Left lung (tissue), 14 donors: ENCODE measurements at places on chromosomes 2 and 18. TPM values are rescaled to one million over a fixed set of nuclear protein-coding genes. Genes with fewer than 3 reads are reported as not detected.

DNA sequence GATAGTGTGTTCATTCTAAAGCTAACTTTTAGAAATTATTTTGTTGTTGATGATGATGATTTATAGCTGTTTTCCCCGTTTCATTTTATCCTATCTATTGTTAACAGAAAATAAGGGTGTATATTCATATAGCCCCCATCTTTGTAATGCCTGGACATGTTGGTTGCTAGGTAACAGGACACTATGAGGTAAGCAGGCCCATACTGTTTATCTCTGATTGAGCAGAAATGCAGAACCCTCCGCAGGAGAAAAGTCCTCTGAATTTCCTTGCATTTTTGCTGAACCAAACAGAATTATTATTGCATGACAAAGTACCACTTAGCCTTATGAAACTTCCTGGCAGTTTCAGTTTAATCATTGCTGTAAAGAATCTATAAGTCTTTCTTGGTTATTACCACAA is 339.4 kb downstream of the DCC start:
- H3K36me3 ChIP-seq = no peaks in the 10 kb centered on the region
- H3K4me3 ChIP-seq = no peak overlapping the region
- no peaks in the 10 kb centered on the region for H3K4me1 ChIP-seq
- no peak overlapping the region for H3K27ac ChIP-seq
- no peaks in the 10 kb centered on the region for H3K27me3 ChIP-seq
- no peak for DNase-seq

CABYR gene
- total RNA-seq = 1.1 TPM

EVX2 gene
- total RNA-seq = not detected

- H3K36me3 ChIP-seq = no peaks in the 10 kb centered on the region
- no peak overlapping the region for H3K27ac ChIP-seq
- no peaks in the 10 kb centered on the region for H3K27me3 ChIP-seq
- DNase-seq = peak; percentile 48
- H3K4me3 ChIP-seq = no peak overlapping the region
- no peaks in the 10 kb centered on the region for H3K4me1 ChIP-seq
Measured at GRCh38 chr18:4106407-4107033, 348.6 kb downstream of the DLGAP1 start.

TBR1 gene
- total RNA-seq = not detected

GRCh38 chr18:70501358-70501757 is 212.5 kb downstream of the SOCS6 start:
- no peaks in the 10 kb centered on the region for H3K27me3 ChIP-seq
- H3K27ac ChIP-seq = no peak overlapping the region
- H3K4me3 ChIP-seq = no peak overlapping the region

CNDP2 gene
- 301 TPM for total RNA-seq

- H3K27ac ChIP-seq = no peak overlapping the region
- H3K27me3 ChIP-seq = no peaks in the 10 kb centered on the region
- no peak for DNase-seq
- no peaks in the 10 kb centered on the region for H3K36me3 ChIP-seq
Measured at GRCh38 chr2:144963031-144963430, 443.1 kb upstream of the ZEB2 start.

GRCh38 chr2:197606180-197606579 is 69.2 kb downstream of the RFTN2 start:
- no peaks in the 10 kb centered on the region for H3K4me1 ChIP-seq
- H3K4me3 ChIP-seq = no peak overlapping the region
- H3K27me3 ChIP-seq = no peaks in the 10 kb centered on the region
- no peaks in the 10 kb centered on the region for H3K36me3 ChIP-seq

DNA sequence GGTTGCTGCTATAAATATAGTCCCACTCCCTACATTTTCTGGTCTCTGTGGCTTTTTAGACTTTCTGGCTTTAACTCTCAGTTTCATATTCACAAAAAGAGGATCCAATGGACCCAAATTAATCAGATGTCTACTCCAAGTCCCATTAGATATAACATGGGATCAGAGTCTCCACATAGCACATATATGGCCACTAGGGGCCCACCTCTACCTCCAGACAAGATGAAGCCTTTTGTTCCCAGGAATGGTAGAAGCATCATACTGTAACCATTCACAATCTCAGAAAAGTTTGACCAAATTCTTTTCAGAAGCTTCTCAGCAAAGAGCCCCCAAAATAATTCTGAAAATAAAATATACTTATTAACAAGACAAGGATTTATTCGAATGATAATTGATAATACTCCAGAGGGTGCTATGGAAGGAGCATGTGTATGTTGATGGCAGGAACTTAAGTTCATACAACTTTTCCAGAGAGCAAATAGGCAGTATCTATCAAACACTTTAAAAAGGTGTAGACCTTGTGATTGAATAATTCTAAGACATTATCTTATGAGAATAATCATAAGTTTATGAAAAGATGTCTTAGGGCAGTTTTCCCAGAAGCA is 382.3 kb upstream of the CRIM1 start:
- H3K27me3 ChIP-seq = no peaks in the 10 kb centered on the region
- no peaks in the 10 kb centered on the region for H3K36me3 ChIP-seq
- DNase-seq = no peak
- no peak overlapping the region for H3K4me3 ChIP-seq
- no peak overlapping the region for H3K27ac ChIP-seq
- peaks cover 4% of the 10 kb centered on the region for H3K4me1 ChIP-seq

NPHP1 gene
- total RNA-seq = 5.3 TPM

- no peaks in the 10 kb centered on the region for H3K36me3 ChIP-seq
- H3K4me3 ChIP-seq = peak overlapping the region; percentile 77
- peak; percentile 77 for DNase-seq
- peaks cover 14% of the 10 kb centered on the region for H3K4me1 ChIP-seq
- H3K27ac ChIP-seq = peak overlapping the region; percentile 99
Measured at GRCh38 chr2:64652231-64653108, 1.2 kb downstream of the SERTAD2 start.

TUBA3E gene
- not detected for total RNA-seq

- no peak for DNase-seq
- no peaks in the 10 kb centered on the region for H3K36me3 ChIP-seq
- H3K27me3 ChIP-seq = no peaks in the 10 kb centered on the region
- no peak overlapping the region for H3K27ac ChIP-seq
- H3K4me3 ChIP-seq = no peak overlapping the region
Measured at GRCh38 chr2:156242874-156243273, 89.6 kb downstream of the NR4A2 start.

DNA sequence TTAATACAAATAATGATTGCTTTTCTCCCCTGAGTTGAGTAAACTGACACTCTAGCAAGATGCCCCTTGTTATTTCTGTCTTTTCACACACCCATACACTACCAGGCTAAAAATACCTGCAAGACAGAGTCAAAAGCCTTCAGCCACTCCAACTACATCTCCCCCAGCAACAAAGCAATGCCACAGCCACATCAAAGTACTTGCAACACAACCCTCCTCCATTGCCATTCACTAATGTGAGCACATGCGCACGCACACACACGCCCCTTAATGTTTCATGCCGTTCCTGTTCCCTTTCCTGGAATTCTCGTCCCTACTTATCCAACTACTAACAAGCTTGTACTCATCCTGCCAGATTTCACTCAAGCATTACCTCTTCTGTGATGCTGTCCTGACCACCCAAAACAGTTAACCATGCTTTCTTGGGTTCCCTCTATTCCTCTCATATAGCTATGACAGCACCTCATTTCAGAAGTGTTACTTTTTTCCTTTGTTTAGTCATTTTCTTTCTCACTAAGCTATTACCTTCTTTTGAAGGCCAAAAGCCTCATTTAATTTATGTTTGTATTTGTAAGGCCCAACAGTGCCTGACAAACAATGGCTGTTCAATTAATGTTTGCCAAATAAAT is 29.6 kb downstream of the SLC25A12 start:
- H3K4me3 ChIP-seq = no peak overlapping the region
- H3K4me1 ChIP-seq = no peaks in the 10 kb centered on the region
- no peaks in the 10 kb centered on the region for H3K27me3 ChIP-seq
- H3K27ac ChIP-seq = no peak overlapping the region
- no peak for DNase-seq

DNA sequence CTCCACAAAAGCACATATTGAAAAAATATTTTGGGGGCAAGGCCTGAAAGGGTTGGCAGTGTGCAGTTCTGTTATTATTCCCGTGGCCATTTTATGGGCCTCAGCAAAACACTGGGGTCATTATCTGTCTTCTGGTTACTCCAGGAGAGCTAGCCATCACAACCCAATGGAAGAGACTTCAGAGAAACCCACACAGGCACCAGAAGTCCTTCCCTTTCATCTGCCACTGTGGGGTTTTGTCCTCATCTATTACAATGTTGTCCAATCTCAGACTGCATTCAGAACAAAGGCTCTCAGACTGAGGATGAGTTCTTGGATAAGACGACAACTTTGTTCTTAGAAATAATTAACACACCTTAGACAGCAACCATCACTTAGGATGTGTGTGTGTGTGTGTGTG is 98.4 kb downstream of the PIEZO2 start:
- H3K27ac ChIP-seq = no peak overlapping the region
- no peaks in the 10 kb centered on the region for H3K36me3 ChIP-seq
- DNase-seq = no peak
- no peaks in the 10 kb centered on the region for H3K27me3 ChIP-seq
- no peak overlapping the region for H3K4me3 ChIP-seq

ZNF892 gene
- 4.3 TPM for total RNA-seq

DNA sequence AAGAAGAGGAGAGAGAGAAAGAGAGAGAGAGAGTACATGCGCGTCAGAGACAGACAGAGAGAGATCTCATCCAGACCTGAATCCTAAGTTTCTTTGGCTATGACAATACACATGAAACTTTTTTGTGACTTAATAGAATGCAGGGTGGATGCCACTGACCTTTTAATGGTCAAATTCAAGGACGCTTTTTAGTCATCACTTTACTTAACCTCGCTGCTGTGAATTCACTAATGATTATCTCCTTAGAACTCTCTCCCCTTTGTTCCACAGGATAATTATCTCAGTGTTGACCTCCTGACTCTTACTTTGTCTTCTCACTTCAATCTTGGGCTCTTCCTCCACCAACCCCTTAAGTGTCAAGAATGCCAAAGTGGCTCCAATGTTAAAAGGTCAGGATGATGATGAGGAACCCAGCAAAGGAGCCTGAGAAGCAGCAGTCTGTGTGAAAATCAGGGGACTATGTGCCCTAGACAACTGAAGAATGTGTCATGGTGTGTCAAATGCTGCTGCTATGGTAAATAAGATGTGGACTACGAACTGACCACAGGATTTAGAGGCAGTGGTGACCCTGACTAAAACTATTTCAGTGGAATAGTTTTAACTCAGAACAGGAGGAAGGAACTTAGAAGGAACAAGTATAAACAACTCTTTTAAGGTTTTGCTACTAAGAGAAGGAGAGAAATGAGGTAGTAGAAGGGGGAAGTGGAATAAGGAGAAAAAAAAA is 382.1 kb downstream of the ZEB2 start:
- H3K36me3 ChIP-seq = peaks cover 2% of the 10 kb centered on the region
- H3K4me1 ChIP-seq = peaks cover 4% of the 10 kb centered on the region
- H3K4me3 ChIP-seq = no peak overlapping the region
- no peak for DNase-seq
- peak overlapping the region; percentile 51 for H3K27ac ChIP-seq

DNA sequence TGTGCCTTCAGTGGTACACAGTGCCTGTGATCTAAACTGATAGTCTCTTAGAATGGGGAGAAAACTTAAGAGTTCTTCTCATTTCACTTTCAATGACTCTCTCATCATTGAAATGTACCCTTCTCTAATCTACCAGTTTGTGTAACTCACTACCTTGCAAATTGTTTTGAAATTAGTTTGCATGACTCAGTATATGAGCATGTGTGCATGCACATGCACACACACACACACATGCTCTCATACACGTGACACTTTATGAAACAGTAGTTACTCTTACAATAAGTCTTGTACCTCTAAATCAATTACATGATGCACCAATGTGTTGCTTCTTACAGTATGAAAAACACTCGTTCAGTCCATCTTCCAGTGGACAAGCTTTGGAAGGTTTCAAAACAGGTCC is 10.6 kb downstream of the LYPD6B start:
- H3K27ac ChIP-seq = no peak overlapping the region
- no peak overlapping the region for H3K4me3 ChIP-seq
- H3K27me3 ChIP-seq = no peaks in the 10 kb centered on the region
- no peaks in the 10 kb centered on the region for H3K4me1 ChIP-seq

STPG4 gene
- 1.0 TPM for total RNA-seq

DNA sequence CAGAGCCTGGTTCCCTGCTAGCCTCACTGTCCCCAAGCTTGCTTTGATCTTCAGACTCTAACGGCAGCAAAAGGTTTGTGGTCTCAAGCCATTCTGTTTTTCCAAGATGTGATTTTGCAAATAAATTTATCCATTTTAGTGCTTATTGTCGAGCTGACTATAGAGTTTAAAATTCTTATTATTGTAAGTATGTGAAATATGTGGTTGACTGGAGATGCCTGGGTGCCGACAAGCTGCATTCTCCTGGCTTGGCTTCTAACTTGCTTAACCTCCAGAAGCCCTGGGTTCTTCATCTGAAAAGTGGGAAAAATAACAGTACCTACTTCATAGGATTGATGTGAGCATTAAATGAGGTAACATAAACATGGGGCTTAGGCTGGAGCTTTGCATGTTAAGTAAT is 9.9 kb upstream of the EDAR start:
- H3K27me3 ChIP-seq = no peaks in the 10 kb centered on the region
- no peaks in the 10 kb centered on the region for H3K36me3 ChIP-seq
- no peak for DNase-seq
- H3K4me3 ChIP-seq = no peak overlapping the region

- H3K4me3 ChIP-seq = no peak overlapping the region
- no peaks in the 10 kb centered on the region for H3K27me3 ChIP-seq
- no peaks in the 10 kb centered on the region for H3K36me3 ChIP-seq
- H3K4me1 ChIP-seq = no peaks in the 10 kb centered on the region
- no peak for DNase-seq
Measured at GRCh38 chr2:117068371-117068770, 746.1 kb upstream of the DDX18 start.

GRCh38 chr18:9894454-9895068 is 8.8 kb downstream of the TXNDC2 start:
- no peak overlapping the region for H3K27ac ChIP-seq
- H3K36me3 ChIP-seq = no peaks in the 10 kb centered on the region
- DNase-seq = no peak
- H3K27me3 ChIP-seq = no peaks in the 10 kb centered on the region

- H3K27me3 ChIP-seq = no peaks in the 10 kb centered on the region
- no peaks in the 10 kb centered on the region for H3K36me3 ChIP-seq
- no peak overlapping the region for H3K4me3 ChIP-seq
- H3K27ac ChIP-seq = no peak overlapping the region
- no peak for DNase-seq
Measured at GRCh38 chr18:45571714-45572113, 43.6 kb upstream of the SLC14A2 start.

ASXL2 gene
- 32.9 TPM for total RNA-seq

CNGA3 gene
- total RNA-seq = 0.10 TPM
